Stimulated activated CD4-positive, alpha-beta T cell treated with anti-CD3 and anti-CD28 coated beads, Interleukin-15, amount 100 ng/mL, for 1 hour (primary cell): ENCODE measurements at places on chromosomes 3 and 15.

- no peak for DNase-seq
Observed at GRCh38 chr3:7484636-7485035, 623.7 kb downstream of the GRM7 start.

- no peak for DNase-seq
Observed at GRCh38 chr3:159627229-159627628, 361.4 kb upstream of the IL12A start.

GRCh38 chr3:99637368-99638111 lies 854 bp upstream of the COL8A1 start:
- no peak for DNase-seq

DNA sequence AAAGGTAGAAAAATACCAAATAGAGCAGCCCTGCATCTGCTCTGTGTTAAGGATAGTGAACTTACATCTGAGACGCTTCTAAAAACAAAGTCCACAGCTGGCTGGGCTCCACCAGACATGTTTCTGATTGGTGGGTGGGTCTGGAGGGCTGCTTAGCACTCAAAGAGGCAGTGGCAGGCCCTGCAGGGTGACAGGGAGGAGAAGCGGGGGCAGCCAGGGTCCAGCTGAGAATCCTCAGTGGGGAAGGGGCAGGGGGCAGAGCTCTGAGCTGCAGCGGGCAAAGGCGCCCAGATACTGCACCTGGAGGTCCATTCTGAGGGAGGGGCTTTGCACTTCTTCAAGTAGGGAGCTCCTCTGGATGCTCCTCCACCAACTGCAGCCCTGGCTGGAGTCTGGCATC lies 28.1 kb downstream of the PRR23E start:
- DNase-seq = no peak

DNA sequence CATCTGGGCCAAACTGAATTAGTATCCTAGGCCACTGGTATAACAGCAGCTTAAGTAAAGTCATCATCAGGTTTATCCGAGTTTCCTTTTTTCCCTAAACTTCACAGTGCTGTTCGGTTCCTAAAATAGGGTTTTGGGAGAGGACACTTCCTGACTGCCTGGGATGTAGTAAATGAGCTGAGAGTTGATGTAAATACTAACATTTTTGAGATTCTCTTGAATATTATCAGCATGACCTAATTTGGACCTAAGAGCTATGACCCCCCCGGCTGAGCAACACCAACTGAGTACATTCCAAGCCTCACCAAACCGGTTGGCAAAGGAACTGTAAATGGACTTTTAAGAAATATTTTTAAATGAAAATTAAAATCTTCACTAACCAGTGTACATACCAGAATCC lies 78.8 kb downstream of the IL5RA start:
- DNase-seq = no peak

- no peak for DNase-seq
Observed at GRCh38 chr15:58145606-58146005, 7.4 kb downstream of the AQP9 start.

GRCh38 chr3:155670335-155670734 lies 74.5 kb downstream of the PLCH1 start:
- DNase-seq = no peak

- DNase-seq = no peak
Observed at GRCh38 chr3:195411836-195412235, 31.0 kb downstream of the ACAP2 start.

DNA sequence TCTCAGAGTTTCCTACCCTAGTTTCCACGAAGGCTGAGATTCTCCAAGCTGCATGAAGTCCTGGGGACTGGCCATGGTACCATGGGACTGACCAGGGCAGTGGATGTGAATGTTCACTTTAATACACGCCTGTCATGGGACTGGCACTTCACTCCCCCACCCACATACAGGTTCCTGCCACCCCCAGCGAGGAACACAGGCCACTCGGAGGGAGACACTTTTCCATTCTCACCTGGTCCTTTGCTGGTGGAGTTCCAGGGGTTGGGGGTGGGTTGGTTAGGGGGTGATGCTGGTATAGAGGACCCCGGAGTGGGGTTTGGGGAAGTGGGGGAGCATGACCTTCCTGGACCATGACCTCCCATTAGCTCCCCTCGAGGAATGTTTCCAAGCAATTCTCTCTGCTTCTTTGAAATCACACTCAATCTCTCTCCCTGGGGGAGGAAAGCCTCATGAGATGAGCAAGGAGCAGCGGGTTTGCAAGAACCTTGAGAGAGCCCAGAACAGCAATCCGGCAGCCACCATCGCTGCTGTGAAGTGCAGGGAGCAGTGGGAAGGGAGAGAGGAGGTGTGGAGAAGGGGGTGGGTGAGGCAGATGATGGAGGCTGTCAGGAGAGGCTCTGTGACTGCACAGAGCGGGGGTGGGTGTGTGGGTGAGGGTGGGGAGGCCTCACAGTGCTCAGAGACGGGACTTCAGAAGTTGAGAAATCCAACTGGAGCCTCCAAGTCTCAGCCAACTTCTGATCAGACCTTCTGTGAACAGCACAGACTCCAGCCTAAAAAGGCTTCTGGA lies 69.7 kb downstream of the ADCY5 start:
- DNase-seq = no peak

DNA sequence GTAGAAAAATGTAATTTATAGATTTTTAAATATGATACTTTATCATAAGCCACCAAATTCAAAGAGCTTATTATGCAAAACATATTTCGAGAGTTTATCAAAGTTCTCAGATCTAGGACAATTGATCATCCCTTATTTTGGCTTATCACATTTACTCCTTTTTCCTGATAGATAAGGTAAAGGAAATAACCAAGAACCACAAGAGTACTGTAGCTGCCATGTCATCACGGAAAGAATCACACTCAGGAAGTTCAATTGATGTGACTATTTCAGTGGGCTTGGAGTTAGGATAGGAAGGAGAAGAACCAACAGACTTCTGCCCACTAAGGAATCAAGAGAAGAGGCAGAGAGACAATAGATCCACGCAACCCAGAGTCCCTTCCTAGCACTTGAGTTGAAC lies 142.7 kb upstream of the TMCO5A start:
- no peak for DNase-seq

GRCh38 chr15:52423852-52424251 lies 104.8 kb downstream of the MYO5A start:
- DNase-seq = no peak

DNA sequence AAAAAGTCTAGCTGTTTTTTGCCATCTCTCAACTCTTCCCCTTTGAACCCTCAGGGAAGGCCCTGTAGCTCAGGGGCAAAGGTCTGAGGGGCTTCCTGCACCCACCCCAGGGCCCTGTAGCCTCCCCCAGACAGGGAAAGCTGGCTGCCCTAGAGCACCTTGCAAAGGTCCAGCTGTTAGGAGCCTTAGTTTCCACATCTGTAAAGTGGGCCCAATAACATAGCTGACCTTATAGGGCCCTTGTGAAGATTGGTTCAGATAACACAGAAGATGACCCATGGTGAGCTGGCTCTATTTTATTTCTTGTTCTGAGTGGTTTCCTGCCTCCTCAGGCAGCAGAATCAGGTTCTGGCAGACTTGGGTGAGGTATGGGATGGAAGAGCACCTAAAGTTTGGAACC lies 55.2 kb upstream of the SMAD6 start:
- DNase-seq = no peak

- no peak for DNase-seq
Observed at GRCh38 chr3:128486681-128487537, 6.1 kb downstream of the GATA2 start.

GRCh38 chr3:46566040-46566641 lies at the start of gene LRRC2:
Gene LRRC2, minus strand, starts transcription at chr3:46566302. Its CDS starts 14,711 bp downstream, at chr3:46551591.
- no peak for DNase-seq

DNA sequence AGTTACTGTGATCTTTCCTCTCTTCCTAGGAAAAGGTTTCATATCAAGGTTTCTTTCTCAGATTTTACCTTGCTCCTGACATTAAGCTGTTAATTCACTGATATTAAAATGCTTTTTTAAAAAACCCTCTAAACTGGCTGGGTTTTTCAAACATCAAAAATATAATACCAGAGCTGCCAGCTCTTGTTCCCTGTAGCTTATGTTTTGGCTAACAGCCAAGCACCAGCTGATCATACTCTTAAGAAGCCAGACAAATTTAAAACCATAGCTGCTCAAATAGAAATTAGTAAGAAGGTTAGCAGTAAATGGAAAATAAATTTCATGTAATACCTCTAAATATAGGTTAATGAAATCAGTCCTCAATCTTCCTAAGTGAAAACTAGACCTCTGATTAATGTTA lies 657.5 kb downstream of the GRM7 start:
- no peak for DNase-seq

DNA sequence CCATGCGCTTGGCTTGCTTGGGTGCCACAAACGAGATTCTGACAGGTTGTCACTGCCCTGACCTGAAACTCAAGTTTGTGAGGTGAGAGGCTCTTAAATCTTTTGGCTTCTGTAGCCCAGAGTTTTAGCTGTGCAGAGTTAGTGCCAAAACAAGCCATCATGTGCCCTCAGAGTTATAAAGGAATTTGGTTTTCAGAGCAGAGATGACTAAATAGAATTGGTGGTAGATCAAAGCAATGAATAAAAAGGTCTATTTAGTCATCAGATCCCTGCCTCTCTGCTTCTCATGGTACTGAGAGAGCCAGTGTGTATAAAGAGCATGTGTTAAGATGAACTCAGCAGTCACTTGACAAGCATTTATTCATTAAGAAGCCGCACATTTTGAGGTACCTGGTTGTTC lies 207.5 kb upstream of the DPH6 start:
- DNase-seq = no peak

DNA sequence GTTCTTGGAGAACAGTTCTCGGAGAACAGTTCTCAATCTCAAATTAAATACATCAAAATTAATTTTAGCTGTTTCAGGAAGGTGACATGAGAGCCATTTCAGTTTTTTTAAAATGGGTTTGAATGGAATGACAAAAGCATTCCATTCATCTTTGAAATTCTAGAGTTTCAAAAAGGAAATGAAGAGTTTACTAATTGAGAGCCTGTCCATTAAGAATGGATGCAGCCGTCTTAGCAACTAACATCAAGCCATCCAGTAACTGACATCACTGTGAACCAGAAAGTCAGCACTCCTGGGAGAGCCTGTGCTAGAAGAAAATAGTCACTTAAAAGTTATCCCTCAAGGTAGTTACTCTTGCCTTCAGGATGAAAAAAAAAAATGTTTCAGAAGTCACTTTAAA lies 47.0 kb upstream of the FSTL1 start:
- DNase-seq = no peak

GRCh38 chr3:148026009-148026588 lies 616.9 kb downstream of the ZIC1 start:
- DNase-seq = no peak

DNA sequence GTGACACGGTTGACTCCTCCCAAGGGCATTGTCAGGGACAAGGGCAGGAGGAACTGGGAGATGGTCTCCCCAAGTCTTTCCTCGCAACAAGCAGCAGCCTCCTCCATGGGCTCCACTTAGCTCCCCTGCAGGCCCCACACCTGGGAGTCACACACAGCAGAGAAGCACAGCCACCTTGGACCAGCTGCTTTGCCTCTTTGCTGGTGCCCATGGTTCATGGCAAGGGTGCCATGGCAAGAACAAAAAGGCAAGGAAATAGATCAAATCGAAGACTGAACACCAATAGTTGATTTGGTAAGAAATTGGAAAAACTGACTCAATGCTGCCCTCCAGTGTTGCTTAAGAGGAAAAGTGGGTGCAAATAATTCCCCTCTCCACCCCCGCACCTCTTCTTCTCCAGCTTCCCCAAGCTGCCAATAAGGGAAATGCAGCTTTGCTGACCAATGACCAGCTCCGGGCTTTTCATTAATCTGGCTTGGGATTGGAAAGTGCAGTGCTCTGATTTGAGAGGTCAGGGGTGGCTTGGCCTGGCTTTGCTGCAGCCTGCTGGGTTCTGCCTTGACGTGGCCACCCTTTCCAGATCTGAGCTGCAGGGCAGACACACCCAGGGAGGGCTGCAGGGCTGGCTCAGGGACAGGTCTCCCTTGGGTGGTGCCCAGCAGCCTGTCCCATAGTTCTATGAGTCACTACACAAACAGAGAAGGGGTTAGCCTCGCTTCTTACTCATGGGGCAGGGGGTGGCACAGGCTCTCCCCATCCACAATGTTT lies 162.0 kb downstream of the KLF13 start:
- DNase-seq = no peak

- no peak for DNase-seq
Observed at GRCh38 chr15:43440721-43441281, 52.2 kb downstream of the TP53BP1 start.

GRCh38 chr15:74821091-74821789 lies 5.2 kb upstream of the CPLX3 start:
- no peak for DNase-seq

- DNase-seq = peak; percentile 63
Observed at GRCh38 chr3:122679085-122679881, 1.4 kb upstream of the PARP14 start.

GRCh38 chr3:125055331-125055912 lies 375 bp downstream of the HEG1 start:
- DNase-seq = no peak

DNA sequence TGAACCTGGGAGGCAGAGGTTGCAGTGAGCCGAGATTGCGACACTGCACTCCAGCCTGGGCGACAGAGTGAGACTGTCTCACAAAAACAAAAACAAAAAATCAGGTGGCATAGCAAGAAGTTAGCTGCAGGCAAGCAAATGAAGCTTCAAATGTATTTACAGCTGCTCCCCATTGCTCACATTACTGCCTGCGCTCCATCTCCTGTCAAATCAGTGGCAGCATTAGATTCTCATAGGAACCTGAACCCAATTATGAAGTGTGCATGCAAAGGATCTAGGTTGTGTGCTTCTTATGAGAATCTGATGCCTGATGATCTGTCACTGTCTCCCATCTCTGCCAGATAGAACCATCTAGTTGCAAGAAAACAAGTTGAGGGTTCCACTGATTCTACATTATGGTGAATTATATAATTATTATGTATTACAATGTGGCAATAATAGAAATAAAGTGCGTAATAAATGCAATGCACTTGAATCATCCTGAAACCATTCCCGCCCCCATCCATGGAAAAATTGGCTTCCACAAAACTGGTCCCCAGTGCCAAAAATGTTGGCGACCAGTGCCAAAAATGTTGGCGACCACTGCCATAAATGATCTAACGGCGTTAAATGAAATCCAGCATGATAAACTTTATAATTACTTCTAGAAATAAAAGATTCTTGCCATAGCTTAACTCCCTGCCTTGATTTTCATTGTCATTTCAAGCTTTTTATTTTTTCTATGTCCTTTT lies 616.7 kb upstream of the NAALADL2 start:
- no peak for DNase-seq

GRCh38 chr3:195715134-195715533 lies 5.6 kb upstream of the MUC20 start:
- DNase-seq = no peak

GRCh38 chr3:79473993-79474392 lies 293.8 kb downstream of the ROBO1 start:
- no peak for DNase-seq

- no peak for DNase-seq
Observed at GRCh38 chr15:74454764-74455500, 6.0 kb downstream of the UBL7 start.

- DNase-seq = no peak
Observed at GRCh38 chr3:13822871-13823585, 56.8 kb downstream of the WNT7A start.

DNA sequence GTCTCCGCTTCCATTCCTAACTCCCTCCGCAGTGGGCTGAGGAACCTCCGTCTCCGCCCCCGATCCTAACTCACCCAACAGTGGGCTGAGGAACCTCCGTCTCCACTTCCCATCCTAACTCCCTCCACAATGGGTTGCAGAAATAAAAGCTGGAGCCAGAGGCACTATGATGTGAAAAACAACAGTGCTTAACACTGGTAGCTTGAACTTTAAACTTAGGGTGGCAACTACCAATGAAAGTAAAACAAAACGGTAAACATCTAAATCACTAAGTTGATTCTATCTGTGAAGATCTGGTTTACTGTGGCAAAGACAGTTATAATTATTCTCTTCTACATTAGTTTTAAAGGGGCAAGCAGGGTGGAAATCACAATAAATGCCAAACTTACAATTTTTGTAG lies 25.9 kb upstream of the GP5 start:
- no peak for DNase-seq
